ENCODE measurements at places on chromosomes 6 and 20. TPM values are rescaled to one million over a fixed set of nuclear protein-coding genes. Genes with fewer than 3 reads are reported as not detected.

The MAP7 gene
- 0.06 TPM for total RNA-seq

The SIRPD gene
- total RNA-seq = not detected

The BPI gene
- not detected for total RNA-seq

The FOXC1 gene
- 1.8 TPM for total RNA-seq

The MOCS3 gene
- total RNA-seq = 9.1 TPM

- DNase-seq = no peak
Measured at GRCh38 chr6:49736017-49736508, 8.1 kb downstream of the CRISP3 start.

- no peak for DNase-seq
Measured at GRCh38 chr6:46819561-46819960, 26.4 kb downstream of the MEP1A start.

GRCh38 chr6:2956930-2957685, 14.3 kb downstream of the SERPINB6 start:
- peak; percentile 20 for DNase-seq

- peak; percentile 17 for DNase-seq
Measured at GRCh38 chr20:35952480-35953386, 1.6 kb downstream of the SCAND1 start.

DNA sequence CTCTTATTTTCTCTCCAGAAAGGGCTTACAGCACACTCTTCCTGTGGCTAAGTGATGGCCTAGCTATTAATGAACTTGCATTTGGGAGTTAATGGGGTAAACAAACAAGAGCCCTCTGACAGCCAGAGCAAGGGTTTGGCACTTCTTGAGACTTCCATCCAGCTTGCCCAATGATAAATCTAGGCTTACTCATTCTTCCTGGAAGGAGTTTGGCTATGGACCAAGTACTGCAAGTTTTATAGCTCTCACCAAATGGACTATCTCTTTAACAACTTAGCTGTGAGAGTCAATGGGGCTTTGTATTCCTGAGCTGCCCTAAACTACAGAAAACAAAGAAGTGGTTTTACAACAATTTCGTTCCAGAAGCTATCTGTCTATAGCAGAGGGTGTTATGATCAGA, 16.7 kb upstream of the PI3 start:
- peak; percentile 67 for DNase-seq

DNA sequence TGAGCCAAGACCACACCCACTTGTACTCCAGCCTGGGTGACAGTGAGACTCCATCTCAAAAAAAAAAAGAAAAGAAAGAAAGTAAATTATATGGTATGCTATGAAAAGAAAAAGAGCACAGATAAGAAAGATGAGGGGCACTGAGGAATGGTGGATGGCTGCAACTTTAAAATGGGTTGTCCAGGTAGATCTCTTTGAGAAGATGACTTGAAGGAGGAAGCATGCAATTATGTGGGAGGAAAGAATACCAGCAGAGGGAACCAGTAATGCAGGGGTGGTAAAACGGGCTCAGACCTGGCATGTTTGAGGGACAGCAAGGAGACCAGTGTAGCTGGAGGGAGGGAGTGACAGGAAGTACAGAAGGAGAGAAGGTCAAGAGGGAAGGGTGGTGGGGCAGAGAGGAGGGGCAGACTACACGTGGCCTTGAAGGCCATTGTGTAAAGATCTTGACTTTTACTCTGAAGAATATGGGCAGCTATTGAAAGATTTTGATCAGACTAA, 22.3 kb downstream of the LINC00237 start:
- no peak for DNase-seq

Measured in LHCN-M2 (cell line).